ENCODE measurements at places on chromosomes 5 and 9.
A peak's percentile ranks its signal among the peaks of the same experiment; 100 is the strongest.

DNA sequence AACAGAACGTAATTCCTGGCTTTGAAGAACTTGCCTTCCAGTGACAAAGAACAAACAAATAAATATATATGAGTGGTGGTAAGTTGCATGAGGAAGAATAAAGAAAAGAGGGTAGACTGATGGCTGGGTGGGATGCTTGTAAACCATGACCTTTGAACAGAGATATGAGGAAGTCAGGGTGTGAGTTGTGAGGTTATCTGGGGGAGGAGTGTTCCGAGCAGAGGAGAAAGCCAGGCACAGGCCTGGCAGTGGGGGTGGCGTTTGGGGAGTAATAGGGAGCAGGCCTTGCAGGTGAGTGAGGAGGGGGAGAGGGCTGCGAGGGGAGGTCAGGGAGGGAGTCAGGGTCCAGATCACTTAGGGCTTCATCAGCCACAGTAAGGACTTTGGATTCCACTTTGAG is 213.4 kb downstream of the PTTG1 start:
- DNase-seq, result no peak

DNA sequence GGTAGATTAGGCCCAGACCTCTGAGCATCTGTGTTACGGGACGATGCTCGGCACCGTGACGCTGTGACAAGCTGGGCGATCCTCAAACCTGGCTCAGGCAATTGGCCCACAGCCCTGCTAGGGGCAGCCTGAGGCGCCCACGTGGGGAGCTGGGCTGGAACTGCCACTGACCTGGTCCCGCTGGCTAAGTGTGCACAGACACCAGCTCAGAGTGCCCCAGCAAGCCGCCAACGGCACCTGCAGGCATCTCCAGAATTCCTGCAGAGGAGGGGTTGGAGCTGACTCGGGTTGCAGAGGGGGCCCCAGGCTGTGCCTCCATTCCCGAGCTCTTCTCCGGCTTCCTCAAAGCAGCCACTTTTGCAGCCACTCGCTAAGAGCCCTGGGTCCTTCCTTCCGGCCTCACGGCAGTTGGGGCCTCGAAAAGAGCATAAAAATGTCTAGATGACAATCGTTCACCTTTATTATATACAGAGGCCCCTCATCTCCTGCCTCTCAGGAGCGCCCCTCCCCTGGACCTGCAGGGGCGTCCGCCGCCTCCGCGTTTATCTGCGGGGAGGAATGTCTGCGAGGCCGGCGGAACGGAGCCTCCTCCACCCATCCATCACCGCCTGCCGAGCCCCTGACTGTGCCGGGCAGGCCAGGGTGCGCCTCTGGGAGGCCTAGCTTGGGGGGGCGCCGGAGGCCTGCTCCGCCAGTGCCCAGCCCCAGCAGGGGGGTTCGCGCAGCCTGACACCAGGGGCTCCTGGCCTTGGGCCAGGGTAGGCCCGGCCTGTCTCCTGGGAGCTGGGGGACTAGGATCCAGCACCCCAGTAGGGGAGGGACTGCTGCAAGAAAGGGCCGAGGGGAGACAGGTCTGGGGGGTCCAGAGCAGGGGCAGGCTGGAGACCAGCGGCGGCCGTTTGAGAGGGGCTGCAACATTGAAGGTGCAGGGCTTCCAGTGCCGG is 144.9 kb downstream of the BARX1 start:
- DNase-seq, result no peak

DNA sequence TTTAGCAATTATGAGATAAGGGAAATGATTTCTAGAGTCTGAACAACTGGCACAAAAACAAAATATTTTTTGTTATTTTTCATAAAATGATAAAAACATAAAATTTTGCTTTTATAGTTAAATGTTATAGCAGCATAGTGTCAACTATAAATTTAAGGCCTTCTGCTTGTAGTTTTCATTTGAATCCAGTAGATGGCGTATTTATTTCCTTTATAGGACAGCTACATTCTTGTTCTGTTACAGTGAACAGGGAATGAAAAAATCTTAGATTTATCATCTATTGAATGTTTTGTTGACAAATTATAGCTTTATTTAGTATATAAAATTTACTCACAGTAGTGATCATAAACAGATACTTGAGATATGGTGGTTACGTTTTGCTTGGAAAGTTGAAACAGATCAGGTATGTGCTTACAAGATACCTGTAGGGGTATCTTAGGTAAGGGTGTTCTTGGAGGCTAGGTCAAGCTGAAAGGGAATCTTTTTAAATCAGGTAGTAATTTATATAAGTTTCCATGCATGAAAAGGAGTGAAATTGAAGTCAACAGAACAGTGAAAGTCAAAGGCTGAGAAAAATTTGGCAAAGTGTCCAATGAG is 239.3 kb upstream of the GRIN3A start:
- no peak for DNase-seq

- DNase-seq, result no peak
Observed at GRCh38 chr5:89901983-89902382, 507.6 kb downstream of the CETN3 start.

DNA sequence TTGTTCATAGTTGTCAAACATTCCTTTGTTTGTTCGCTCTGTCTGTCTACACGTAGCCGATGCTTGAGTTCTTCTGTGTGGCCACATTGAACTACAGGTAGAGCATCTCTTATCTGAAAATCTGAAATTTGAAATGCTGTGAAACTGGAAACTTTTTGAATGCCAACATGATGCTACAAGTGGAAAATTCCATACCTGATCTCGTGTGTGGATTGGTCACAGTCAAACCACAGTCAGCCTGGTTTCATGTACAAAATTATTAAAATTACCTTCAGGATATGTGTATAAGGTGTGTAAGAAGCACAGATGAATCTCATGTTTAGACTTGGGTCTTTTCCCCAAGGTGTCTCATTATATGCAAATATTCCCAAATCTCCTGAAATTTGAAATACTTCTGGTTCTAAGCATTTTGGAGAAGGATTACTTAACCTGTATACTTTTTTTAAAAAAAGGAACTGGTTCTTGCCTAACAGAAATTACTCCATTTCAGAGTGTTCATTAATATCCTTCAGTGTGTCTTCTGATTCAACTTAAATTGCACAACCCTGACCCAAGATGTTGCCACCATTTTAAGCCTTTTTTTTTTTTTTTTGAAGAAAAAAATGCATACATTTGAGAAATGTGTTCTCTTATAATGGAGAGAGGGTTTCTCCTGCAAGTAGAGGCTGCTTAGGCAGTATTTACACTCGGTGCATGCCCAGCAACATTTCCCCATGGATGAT is 254.3 kb downstream of the MAST4 start:
- no peak for DNase-seq

DNA sequence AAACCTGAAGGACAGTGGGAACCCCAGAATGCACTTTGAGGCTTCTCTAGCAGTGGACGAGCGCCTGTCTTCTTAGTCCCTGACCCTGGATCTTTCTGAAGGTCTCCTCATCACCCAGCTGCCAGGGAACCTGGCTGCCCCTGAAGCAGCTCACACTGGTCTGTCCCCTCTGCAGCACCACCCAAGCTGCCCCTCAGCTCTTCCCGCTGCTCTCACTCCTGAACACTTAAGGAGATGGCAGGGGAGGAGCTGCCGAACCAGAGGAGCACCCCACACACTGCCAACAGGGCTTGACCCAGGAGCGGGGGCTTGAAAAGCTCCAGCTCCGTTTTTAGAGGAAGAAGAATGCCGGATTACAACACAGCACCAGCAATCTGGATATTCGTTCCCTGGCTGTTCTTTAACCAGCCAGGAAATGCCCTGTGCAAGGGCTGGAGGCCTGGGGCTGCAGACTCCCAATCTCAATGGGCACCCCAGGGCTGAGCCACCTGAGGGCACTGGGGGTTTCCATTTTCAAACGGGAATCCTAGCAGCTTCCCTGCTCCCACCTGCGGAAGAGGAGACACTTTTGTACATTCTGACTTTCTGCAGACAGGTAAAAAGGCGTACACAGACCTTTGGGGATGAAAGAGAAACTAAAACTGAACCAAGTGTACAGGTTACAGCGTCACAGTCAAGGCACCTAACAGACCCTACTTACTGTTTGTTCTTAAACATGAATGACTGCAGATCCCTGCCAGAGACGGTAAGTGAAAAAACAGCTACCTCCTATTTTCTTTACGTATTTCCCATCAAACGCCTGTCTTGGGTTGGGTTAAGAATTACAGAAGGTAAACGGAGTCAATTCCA is 36.3 kb downstream of the GOLM1 start:
- DNase-seq, result no peak

DNA sequence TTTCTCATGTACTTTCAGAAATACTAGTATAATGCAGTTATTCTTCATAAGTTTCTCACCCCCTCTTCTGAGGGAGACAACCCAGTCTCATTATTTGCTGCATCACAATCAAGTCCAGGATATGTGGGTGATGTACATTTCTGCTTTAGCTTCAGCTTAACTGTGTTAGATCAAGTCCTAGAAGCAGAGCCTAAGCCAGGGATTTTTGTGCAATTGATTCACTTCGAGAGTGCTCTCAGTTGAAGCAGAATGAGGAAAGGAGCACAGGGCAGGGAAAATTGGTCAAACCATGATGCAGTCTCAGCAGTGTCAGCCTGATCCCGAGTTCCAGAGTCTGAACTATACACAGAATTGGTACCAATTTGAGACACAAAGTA is 15.1 kb downstream of the HNRNPK start:
- DNase-seq, result no peak

- DNase-seq, result no peak
Observed at GRCh38 chr9:211036-211435, 3.6 kb upstream of the DOCK8 start.

GRCh38 chr9:5493679-5494511 is 16.4 kb upstream of the PDCD1LG2 start:
- DNase-seq, result no peak

DNA sequence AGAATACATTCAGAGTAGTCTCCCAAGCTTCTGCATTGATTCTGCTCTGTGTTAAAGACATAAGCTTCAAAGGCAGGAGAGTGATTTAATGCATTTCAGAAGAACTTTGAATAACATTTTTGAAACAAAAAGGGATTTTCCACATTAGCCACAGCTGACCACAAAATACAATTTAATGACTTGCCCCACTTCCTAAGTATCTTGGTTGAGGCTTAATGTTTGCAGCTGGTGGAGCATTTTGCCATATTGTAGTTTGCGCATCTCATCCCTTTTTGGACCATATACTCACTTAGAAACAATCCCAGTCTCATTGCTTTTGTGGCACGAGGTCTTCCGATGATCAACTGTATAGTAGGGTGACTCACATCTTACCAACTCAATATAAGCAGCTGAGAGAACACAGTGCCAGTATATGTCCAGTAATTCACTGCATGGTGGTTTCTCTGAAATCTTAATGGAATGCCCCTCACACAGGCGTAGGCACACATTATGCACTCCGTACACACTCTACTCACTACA is 455.8 kb upstream of the PTGER4 start:
- DNase-seq, result no peak

GRCh38 chr9:119789987-119790386 is 420.8 kb upstream of the BRINP1 start:
- DNase-seq, result no peak

DNA sequence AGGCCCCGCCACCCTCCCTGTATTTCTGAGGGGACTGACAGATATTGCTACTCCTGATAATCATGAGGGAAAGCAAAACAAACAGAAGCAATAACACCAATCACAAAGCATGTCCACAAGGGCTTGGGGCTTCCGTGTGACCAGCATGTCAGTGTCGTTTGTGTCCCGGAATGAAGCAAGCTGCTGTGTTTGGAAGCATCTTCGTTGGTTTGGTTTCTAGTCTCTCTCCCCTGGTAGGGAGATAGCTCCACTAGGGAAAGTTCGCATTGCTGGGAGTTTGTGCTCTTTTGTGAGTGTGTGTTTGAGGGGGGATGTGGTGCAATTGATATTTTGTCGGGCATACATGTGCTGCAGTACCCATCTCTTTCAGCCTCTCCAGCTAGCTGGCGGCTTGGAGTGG is 1.4 kb downstream of the GRIA1 start:
- DNase-seq, result no peak

DNA sequence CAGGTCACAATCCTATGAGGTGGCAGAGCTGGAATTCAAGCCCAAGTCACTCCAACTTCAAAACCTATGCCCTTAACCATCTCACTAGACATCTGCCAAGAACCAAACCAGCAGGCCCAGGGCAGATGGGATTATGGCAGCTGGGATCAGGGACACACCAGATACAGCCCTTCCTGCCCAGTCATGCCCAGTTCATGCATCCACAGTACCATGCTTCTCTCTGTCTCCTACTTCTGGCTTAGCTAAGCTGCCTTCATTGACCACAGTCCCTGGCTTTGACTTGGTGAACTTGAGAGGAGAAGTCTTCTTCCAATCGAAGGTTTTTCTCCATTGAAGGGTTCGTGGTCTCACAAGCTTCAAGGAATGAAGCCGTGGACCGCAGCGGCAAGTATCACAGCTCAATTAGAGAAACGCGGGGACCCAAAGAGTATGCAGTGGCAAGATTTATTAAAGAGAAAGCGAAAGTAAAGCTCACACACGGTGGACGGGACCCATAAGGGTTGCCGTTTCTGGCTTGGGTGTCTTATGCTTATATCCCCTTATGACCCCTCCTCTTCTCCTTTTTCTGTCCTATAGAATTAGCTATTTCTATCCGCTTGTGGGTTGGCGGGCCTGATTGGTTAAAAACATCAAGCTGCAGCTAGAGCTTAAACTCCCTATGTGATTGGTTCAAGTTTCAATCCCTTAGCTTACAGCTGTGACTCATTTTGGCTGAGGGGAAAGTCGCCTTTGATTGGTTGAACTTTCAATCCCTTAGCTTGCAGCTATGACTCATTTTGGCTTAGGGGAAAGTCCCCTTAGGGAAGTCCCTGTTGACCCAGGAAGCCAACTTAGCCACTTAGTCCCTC is 101.2 kb downstream of the TRIM36 start:
- no peak for DNase-seq

DNA sequence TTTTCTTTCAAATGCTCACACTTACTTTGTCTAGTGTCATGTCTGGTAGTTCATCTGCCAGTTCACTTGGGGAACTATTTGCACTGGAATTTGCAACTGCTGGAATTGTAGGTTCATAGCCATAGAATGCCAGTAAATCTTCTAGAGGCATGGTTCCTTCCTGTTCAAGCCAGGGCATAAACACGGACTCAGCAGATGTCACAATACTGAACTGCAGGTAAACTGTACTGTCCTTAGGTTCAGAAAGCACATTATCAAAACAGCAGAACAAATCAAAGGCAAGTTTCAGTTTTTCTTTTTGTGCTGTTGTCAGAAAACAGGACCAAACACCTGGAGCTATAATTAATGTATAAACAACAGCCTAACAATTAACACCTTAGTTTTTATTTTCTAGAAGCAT is 13.1 kb downstream of the MIER3 start:
- no peak for DNase-seq

DNA sequence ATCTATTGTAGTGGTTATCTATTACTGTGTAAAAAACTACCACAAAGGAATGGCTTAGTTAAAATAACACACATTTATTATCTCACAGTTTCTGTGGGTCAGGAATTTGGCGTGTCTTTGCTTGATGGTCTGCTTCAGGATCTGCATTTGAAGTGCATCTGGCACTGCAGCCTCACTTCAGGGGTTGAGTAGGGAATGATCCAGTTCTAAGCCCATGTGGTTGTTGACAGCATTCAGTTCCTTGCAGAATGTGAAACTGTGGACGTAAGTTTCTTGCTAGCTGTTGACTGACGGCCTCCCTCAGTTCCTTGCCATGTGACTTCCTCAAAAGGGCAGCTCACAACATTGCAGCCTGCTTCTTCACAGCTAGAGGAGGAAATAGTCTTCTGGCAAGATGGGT is 2.1 kb upstream of the OGN start:
- no peak for DNase-seq

- DNase-seq, result peak; percentile 67
Observed at GRCh38 chr5:77851176-77852067, 75.3 kb upstream of the TBCA start.

GRCh38 chr9:16145196-16145950 is 592.5 kb downstream of the CCDC171 start:
- peak; percentile 79 for DNase-seq
